ENCODE measurements at places on chromosomes 3 and 15.

GRCh38 chr3:52851348-52851747 is 16.5 kb upstream of the MUSTN1 start:
- peak; percentile 33 for DNase-seq

- no peak for DNase-seq
Observed at GRCh38 chr3:30059240-30059639, 547.2 kb upstream of the TGFBR2 start.

- no peak for DNase-seq
Observed at GRCh38 chr3:102069211-102069662, 219.9 kb downstream of the NFKBIZ start.

DNA sequence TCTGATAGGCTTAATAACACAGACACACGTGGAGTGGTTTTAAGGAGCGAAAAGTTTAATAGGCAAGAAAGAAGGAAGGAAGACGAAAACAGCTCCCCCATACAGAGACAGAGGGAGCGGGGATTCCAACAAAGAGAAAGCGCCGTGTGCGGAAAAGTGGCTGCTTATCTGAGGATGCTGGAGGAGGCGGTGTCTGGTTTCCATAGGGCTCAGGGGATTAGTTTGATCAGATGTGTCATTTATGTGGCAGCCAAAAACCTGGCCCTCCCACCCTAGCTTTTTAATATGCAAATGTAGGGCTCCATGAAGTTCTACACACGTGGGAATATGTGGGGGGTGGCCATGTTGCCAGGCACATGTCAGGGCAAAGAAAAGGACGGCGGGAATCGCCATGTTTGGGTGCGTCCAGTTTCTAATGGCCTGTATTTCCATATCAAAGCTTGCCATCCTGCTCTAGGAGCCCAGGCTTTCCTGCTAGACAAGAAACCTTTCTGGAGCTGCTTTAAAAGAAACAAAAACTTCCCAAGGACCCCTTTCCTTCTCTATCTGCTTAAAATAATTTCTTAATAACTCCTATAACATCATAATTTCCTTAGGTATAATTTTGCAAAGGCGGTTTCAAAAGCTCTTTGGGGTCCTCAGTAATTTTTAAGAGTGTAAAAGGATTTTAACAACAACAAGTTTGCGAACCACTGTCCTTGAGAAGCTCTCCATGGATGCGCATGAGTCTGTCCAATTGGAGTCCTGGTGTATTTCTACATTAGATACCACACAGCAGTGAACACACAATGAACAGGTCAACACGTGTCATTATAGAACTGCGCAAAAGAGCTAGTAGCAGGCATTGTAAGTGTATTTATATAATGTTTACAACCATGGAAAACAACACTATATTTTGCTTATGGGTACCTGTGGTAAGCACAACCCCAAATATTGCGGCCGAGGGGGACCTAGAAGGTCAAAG is 622 bp upstream of the ZNF589 start:
- no peak for DNase-seq

DNA sequence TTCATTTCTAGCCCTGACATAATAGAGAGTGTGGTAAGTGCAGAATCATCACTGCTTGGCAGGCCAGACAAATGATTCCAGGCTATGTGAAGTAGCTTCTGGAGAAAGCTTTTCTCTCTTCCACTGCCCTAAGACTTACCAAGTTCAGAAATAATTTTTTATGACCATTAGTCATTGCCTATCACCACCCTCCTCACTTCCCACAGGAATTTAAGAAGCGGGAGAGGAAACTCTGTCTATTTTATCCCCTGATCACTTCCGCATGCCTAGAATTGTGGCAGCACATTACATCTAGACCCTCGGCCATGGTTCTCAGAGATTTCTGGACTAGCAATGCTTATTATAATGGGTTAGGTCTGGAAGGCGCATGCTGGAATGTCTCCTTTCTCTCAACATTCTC is 397.8 kb upstream of the NR2F2 start:
- no peak for DNase-seq

GRCh38 chr3:182509844-182510460 is 283.4 kb upstream of the ATP11B start:
- DNase-seq: no peak

- no peak for DNase-seq
Observed at GRCh38 chr3:82587174-82587573, 825.7 kb upstream of the GBE1 start.

DNA sequence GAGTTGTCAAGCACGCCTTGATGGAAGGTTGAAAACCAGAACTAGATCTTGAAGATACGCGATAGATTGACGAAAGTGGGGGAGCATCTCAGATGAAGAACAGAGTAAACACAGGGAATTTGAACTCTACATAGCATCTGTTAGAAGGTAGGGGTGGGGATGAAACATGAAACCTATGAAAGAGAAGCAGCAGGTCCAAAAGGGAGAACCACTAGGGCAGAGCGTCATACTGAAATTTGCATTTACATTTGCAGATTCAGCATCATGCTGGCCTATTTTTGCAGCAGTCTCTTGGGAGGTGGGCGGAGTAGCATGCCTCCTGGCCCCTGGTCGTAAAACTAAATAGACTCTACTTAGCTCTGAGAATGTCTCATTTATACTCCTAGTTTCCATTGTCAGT is 46.1 kb upstream of the RASGRP1 start:
- no peak for DNase-seq

GRCh38 chr15:95995375-95996168 is 334.9 kb upstream of the NR2F2 start:
- DNase-seq: no peak

DNA sequence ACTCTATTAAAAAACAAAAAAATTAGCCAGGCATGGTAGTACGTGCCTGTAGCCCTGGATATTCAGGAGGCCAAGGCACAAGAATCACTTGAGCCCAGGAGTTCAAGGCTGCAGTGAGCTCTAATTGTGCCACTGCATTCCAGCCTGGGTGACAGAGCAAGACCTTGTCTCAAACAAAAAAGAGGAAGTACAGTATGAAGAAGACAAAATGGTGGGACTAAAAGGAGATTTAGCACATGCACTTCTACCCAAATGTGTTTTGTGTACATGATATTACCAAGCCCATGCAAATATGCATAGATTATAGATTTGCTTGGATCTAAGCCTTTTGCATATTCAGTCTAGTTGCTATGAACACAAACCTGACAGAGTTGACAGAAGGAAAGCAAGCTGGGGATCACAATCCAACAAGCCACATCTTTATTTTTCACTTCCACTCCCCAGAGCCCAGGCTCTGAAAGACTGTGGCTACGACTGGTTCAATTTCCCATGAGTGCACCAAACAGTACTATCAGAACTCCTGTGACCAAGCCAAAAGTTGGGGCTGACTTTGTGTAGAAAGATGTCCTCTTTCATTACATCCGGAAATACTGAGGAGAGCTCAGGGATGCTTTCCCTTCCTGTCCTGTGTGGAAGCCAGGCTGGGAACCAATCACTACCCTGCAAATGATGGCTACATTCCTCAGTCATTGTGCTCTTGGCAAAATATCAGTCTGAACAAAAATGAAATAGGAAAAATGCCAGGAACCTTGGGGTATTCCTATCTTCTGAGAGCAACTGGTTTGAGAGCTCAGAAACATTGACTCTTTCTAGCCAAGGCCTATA is 49.4 kb downstream of the TGM4 start:
- DNase-seq: no peak

- no peak for DNase-seq
Observed at GRCh38 chr3:14801668-14802380, 16.9 kb upstream of the FGD5 start.

GRCh38 chr3:194312743-194313281 is 38.3 kb downstream of the CPN2 start:
- no peak for DNase-seq

DNA sequence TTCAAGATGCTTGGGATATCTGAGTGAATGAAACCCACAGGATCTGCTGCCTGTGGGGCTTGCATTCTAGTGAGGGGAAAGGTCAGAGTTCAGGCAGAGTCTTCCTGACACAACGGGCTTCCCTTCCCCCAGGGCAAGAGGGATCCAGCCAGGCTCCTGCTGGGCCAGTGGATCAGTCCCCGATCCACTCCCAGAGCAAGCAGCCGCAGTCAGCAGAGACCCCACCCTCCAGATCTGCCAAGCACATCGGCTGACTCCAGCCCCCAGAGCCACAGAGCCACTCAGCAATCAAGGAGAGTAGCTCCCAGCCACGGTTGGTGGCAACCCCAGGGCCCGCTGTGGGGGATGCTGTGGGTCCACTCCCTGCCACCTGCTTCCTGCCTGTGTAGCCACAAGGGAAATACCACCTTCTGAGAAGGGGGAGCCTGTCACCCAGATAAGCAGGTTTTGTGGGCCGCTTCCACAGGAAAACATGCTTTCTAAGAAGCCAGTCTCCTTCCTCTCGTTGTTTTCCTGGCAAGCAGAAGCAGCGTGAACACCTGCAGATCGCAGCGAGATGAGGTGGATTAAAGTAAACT is 44.9 kb downstream of the CPN2 start:
- peak; percentile 98 for DNase-seq

- DNase-seq: no peak
Observed at GRCh38 chr3:168801794-168802193, 706.1 kb upstream of the GOLIM4 start.

DNA sequence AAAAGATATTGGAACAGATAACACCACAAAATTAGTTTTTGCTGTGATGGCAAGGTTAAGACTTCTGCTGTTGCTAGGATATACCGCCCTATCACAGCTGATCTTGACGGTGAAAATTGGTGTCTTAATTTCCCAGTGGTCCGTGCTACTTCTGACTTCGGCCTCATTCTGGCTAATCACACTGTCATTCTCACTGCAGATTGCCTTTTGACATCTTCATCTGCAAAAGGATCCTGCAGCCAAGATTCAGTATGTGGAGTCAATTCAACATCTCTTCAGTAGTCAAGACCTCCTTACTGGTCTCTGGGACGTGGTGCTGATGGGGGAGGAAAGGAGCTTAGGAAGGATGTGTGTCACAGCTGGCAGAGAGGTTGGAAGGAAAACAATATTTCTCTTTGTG is 438.6 kb downstream of the WDR72 start:
- DNase-seq: no peak

DNA sequence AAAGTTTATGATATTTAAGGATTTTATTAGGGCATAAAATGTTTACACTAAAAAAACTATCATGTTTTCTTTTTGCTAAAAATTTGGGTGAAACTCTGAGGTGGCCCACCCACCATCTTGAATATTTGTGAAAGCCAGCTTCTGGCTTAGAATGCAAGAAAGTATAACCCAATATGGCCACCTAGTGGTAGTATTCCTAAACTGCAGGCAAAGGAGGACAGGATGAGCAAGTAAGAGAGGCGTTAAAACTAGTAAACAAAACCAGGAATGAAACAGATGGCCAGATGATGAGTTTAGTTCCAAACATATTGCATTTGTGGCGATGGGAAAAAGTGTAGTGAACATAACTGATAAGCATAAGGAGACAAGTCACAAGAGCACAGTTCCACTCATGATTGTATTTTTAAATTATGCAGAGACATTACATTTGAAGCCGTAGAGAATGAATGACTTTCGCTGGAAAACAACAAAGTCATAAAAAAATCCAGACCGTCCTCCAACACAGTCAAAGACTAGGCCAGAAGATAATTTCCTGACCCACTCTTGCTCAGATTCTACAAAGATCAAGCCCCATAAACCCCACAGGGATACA is 103.3 kb upstream of the PRTG start:
- DNase-seq: peak; percentile 51

GRCh38 chr15:73910522-73911303 is 15.5 kb upstream of the LOXL1 start:
- no peak for DNase-seq

GRCh38 chr3:112128843-112129727 is 4.0 kb downstream of the GCSAM start:
- DNase-seq: peak; percentile 16

- no peak for DNase-seq
Observed at GRCh38 chr3:121707531-121708273, 41.8 kb downstream of the GOLGB1 start.

- no peak for DNase-seq
Observed at GRCh38 chr3:89145995-89146394, 38.6 kb downstream of the EPHA3 start.

DNA sequence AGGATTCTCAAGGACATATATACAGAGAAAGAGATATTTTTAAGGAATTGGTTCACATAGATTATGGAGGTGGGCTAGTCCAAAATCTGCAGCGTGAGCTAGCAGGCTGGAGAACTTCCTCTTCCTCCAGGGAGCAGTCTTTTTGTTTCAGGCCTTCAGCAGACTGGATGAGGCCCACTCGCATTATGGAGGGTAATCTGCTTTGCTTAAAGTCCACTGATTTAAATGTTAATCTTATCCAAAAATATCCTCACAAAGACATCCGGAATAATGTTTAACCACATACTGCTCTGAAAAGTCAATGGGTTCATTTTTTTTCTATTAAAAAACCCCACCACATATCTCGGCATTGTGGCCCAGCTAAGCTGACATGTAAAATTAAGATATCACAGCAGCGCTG is 22.2 kb upstream of the NRROS start:
- no peak for DNase-seq

DNA sequence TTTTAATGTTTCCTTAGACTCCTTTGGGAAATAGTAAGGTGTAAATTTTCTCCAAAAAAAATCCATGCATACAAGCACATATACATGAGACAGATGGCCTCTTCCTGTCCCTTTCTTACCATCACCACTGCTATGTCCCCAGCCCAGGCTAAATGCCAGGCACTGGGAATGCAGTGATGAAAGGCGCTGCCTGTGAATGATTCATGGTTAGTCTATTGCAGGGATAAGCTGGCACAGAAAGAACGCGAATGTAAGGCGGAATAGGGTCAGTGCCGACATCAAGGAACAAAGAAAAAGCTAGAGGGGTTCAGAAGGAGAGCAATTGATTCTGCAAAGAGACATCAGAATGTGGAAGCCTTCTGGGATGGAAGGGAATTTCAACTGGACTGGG is 36.2 kb upstream of the CFAP161 start:
- DNase-seq: no peak

- no peak for DNase-seq
Observed at GRCh38 chr3:53802256-53802880, 43.9 kb downstream of the CHDH start.

GRCh38 chr3:25043177-25043576 is 384.9 kb upstream of the RARB start:
- DNase-seq: no peak

GRCh38 chr3:162354356-162354755 is 857.7 kb downstream of the OTOL1 start:
- DNase-seq: no peak

- no peak for DNase-seq
Observed at GRCh38 chr3:17038900-17039553, 154.3 kb downstream of the PLCL2 start.

DNA sequence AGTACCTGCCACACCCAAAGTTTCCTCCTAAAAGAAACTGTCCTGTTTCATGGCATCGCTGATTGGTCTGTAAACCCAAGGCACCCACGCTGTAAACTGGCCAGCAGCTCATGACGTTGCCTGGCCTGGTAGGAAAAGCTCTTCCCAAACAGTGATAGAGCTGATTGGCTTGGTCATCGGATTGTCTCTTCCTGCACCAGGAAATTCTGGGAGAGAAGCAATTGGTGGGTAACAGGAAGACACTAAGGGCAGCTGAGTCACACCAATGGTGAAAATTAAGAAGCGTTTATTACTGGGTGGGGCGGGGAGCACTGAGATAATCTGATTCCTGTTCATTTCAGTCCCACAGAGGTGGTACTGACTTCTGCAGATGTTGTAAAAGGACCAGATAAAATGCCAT is 31.0 kb downstream of the KLHL6 start:
- no peak for DNase-seq
